ENCODE measurements at places on chromosomes 1 and 21.

- DNase-seq, result no peak
Observed at GRCh38 chr1:39940253-39940652, 14.7 kb upstream of the MFSD2A start.

DNA sequence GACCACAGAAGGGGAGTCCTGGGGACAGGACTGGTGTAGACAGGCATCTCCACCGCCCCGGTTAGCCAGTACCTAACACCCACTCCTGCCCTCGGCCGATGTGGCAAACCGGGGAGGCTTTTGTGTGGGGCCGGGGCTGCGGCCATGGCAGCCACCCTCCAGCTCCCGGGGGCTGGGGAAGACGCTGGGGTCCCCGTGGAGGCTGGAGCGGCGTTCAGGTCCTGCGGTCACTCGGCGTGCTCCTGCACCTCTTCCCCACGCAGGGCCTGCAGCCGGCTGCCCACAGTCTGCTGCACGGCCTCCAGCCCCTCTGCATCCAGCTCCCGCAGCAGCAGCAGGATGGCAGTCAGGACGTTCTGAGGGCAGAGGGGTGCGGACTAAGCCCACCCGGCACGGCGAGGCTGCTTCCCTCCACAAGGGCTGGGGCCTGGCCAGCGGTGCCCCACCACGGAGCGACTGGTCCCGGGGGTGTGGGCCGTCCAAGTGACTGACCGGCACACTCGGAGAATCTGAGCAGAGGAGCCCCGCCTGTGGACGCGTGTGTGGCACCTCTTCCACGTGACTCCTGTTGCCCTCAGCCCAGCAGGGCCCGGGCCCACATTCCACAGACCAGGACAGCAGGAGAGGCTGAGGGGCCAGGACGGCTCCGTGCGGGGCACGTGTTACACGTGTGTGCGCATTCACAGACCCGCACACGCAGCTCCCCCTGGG lies 9.1 kb downstream of the CFAP410 start:
- no peak for DNase-seq

- DNase-seq, result no peak
Observed at GRCh38 chr21:25837533-25838265, 102.9 kb downstream of the GABPA start.

DNA sequence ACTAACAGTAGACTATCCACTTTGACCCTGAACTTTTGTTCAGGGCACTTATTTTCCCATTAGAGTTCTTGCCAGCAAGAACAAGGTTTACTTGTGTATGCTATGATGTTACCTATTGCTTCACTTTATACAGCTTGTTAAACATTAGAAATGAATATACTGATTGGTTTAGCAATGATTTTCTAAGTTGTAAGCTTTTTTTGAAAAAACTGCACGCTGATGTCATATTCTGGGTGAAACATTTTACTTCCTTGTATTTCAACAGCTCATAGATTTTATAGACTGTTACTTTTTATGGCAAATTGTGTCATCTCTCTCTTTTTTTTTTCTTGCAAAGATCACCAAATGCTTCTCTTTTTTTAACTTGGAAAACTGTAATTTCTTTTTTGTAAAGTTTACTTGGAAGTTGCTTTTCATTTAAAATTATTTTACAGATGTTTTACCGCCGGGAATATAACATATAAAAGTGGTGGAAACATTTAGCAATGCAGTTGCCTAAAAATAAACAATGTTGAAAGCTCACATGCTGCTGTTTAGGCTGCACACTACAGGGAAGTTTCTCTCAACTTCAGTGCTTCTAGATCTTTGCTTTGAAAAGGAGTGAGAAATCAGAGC lies 215.3 kb upstream of the NFIA start:
- no peak for DNase-seq

GRCh38 chr21:18646116-18646515 lies 242.5 kb upstream of the TMPRSS15 start:
- DNase-seq, result no peak

GRCh38 chr1:162284206-162284955 lies 92.3 kb downstream of the SPATA46 start:
- no peak for DNase-seq

DNA sequence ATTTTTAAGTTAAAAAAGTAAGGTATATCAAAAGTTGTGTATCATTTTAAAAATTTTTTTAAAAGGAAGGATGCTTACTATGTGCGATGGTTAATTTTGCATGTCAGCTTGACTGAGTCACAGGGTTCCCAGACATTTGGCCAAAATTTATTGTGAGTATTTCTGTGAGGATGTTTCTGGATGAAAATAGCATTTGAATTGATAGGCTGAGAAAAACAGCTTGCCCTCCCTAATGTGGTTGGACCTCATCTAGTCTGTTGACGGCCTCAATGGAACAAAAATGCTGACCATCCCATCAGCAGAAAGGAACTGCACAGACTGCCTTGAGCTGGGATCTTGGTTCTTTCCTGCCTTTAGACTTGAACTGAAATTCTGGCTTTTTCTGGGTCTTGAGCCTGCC lies 724.5 kb downstream of the NCAM2 start:
- DNase-seq, result no peak

DNA sequence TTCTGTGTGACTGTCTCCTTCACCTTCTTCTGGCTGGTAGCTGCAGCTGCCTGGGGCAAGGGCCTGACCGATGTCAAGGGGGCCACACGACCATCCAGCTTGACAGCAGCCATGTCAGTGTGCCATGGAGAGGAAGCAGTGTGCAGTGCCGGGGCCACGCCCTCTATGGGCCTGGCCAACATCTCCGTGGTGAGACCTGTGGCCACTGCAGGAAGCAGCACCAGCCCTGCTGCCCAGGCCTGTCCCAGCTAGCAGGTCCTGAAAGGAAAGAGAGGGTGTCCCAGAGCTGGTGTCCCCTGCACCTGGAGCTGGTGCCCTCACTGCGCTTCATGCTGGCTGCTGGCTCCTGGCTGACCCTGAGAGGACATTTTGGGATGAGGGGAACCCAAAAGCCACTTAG lies 5.9 kb upstream of the ATXN7L2 start:
- DNase-seq, result no peak

DNA sequence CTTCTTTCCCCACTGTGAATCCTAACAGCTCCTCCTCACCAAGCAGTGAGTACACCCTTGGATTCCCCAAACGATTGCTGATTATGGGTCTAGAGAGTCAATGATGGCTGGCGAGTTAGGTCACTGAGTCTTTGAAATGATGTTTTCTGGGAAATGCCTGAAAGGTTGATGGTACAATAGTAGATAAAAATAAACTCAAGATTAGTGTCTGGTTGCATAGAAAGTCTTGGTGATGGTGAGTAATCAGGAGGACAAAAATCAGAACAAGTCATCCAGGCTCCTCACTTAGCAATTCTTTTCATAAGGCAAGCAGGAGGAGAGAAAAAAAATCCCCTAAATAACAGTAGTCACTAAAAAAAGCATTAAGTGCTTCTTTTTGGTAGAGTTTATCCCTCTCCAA lies 22.6 kb downstream of the HLX start:
- no peak for DNase-seq

DNA sequence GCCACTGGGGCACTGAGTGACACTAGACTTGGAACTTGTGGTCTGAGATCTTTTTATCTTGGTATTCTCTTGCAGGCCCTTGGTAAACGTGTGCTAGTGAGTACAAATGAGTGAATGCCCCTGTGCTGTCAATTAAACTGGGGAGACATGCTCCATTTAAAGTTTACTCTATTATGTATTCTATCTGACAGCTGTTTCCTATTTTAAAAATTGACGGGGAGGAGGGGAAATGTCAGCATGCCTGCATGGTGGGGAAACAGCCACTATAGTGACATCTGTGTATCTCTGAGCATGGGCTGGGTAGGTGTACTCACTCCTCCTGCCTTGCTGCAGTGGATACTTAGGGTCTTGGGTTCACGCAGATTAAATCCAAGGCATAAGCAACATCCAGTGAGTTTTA lies 59.0 kb upstream of the IKBKE start:
- no peak for DNase-seq

DNA sequence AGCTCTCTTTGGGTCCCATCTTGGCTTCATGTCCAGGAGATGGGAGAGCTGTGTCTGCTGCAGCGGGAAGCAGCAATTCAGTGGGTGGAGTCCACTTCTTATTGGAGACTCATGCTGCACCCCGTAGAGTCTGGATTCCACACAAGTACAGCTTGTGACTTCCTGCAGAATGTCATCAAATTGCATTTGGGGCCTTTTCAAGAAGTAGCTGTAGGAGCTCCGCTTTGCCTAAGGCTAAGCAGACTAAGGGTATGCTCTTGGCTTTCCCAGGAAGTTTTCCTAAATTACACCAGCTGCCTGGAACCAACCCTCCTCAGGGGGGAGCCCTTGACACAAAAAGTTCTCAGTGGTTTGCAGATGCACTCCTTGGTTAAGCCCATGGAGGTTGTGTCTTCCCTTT lies 5.7 kb upstream of the MOB3C start:
- DNase-seq, result no peak

DNA sequence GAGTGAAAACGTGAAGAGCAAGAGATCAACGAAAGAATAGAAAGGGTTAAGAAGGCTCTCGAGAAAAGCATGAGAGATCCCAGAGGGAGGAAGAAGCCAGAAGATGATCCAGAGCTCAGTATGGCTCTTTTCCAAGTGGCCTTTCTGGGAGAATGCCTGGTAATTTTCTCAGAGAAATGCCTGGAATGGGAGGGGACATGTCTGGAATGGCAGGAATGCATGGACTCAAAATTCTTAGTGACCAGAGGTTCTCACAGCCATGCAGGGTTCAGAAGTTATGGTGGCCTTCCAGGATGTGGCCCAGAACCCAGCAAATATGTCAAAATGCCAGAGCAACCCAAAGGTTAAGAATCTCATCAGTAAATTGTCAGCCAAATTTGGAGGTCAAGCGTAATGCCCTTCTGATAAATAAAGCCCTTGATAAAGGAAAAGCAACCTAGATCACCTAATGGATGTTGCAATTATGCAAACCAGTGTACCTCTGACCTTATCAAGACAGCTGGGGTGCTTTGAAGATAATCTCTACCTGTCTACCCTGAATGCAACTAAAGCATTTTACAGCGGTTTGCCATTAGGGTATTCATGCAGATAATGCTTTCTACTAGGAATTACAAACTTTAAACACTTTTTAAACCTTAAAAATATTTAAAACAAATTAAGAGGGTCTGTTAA lies 53.1 kb downstream of the NBPF6 start:
- DNase-seq, result no peak

GRCh38 chr1:154403261-154403943 lies 1.7 kb upstream of the IL6R start:
- DNase-seq, result peak; percentile 43

- DNase-seq, result no peak
Observed at GRCh38 chr21:37797403-37797802, 118.9 kb downstream of the KCNJ6 start.

- no peak for DNase-seq
Observed at GRCh38 chr1:156709031-156709430, 3.6 kb upstream of the CRABP2 start.

GRCh38 chr1:216073793-216074595 lies 349.3 kb downstream of the USH2A start:
- no peak for DNase-seq

GRCh38 chr1:183891158-183891856 lies 86.4 kb downstream of the RGL1 start:
- no peak for DNase-seq

DNA sequence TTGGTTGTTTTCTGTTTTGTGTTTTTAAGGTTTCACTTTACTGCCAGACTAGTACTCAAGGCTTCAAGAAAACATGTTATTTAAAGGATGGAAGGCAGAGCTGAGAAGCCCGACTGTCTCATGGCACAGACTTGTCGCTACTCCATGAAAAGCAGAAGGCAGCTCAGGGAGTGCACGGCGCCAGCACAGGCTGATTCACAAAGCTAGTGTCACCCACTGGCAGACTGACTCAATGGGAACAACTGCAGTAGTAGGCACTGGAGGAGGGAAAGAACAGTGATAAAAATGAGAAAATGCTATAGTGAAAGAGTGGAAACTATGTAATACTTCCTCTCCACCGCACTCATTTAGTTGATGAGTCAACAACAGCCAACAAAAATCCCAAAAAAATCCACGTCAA lies 14.7 kb downstream of the HSF2BP start:
- DNase-seq, result no peak

GRCh38 chr1:156465747-156466365 lies 34.7 kb downstream of the MEF2D start:
- no peak for DNase-seq

- peak; percentile 71 for DNase-seq
Observed at GRCh38 chr1:151056149-151056548, 3.3 kb downstream of the CDC42SE1 start.

GRCh38 chr1:201531551-201532425 lies 7.1 kb upstream of the NAV1 start:
- no peak for DNase-seq

GRCh38 chr21:32281531-32281930 lies 2.7 kb upstream of the MIS18A start:
- no peak for DNase-seq

GRCh38 chr1:206843626-206844025 lies 21.8 kb upstream of the IL20 start:
- no peak for DNase-seq

GRCh38 chr1:172915271-172915670 lies 135.5 kb downstream of the TNFSF18 start:
- DNase-seq, result no peak

DNA sequence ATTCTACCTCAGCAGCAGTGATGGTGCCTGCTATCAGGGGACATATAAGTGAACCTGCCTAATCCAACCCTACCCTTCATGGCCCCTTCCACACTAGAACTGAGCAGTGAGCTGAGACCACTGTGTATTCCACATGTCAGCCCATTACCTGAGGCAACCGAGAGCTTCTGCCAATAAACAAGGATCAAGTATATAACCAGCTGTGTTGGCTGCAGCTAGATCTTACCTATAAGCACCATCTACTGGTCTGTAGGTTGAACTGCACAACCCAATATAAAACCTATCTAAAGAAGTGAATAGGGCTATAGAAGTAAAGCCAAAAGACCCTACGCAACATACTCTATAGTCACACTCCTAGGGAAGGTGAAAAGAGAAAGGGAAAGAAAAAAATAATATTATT lies 376.9 kb downstream of the HHIPL2 start:
- no peak for DNase-seq

DNA sequence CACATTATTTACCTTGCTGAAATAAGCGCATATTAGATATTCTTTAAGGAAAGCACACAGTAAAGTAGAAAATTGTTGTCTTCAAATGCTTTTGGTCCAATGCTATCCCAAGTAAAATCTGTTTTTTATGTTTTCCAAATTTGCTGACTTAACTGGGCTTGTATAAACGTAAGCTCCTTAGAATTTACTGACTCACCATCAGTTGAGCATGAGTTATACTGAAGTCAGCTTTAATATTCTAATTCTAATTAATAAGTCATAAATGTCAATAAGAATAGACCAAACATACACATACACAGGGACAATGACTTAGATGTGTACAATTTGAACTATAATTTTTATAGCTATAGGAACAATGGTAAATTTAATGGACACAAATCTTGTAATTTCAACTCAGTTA lies 319.2 kb downstream of the TPR start:
- DNase-seq, result no peak

All from CD4-positive, alpha-beta T cell treated with Interleukin-15 for 4 hours (primary cell).